ENCODE measurements at places on chromosomes 7 and 10.
A peak's percentile ranks its signal among the peaks of the same experiment; 100 is the strongest.

DNA sequence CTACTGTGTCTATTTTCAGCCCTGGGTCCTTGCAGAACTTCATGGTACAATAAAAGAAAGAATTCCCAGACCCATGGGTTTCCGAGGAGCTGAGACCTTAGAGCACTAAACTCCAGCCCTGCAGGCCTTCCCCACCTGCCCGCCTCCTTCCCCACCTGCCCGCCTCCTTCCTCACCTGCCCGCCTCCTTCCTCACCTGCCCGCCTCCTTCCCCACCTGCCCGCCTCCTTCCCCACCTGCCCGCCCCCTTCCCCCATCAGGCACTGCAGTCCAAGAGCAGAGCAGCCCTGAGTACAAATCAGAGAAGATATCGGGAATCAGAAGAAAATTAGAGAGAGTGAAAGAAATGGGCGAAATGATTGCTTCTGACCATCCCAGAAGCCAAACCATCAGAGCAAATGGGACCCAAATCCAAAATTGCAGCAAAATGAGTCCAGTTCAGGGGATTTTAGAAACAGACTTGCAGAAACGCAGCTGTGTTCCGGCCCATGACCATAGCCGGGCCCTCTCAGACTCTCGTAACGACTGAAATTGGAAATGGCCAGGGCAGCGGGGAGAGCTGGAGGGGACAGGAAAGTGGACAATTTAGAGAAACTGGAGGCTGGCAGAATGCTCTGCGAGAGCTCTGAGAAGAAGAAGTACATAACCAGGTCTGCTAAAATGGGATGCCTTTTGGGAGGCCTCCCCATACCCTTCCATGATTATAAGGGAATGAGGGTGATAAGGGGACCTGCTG, 568.4 kb downstream of the TCERG1L start:
- no peak for DNase-seq

- peak; percentile 40 for DNase-seq
These were observed 66.4 kb downstream of the EXOC6 start for GRCh38 chr10:92914478-92915325.

GRCh38 chr7:46885167-46885566, 696.7 kb downstream of the TNS3 start:
- DNase-seq: no peak

DNA sequence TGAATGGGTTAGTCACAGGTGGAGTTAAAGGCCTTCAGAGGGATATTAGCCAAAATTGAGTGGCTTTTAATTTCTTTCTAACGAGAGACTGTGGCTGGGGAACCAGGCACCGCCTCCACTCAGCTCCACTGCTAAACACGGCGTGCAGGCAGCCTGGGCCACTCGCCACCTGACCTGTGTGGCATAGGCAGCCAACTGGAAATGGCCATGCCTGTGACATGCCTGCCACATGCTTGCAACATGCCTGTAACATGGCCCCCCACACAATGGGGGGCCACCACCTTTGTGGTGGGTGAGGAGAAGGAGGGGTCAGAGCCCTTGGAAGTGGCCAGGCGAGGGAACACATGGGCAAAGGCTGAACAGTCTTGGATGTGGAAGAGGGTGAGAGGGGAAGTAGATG, 60.1 kb upstream of the PAX2 start:
- no peak for DNase-seq

DNA sequence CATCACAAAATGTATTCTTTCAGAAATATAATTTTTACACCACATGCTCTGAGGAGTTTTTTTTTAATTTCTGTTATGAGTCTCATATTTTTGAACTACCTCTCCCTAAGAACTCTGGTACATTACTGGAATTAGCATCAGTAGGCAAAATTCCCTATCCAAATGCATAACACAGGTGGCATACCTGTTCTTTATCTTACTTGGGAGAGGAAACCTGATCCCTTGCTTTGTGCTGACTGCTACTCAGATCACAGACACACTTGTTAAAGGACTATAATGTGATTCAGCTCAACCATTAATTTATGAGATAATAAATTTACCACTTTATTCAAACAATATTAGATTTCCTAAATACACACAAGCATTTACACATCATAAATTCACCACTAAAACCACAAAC, 617.2 kb downstream of the GRM8 start:
- DNase-seq: no peak

DNA sequence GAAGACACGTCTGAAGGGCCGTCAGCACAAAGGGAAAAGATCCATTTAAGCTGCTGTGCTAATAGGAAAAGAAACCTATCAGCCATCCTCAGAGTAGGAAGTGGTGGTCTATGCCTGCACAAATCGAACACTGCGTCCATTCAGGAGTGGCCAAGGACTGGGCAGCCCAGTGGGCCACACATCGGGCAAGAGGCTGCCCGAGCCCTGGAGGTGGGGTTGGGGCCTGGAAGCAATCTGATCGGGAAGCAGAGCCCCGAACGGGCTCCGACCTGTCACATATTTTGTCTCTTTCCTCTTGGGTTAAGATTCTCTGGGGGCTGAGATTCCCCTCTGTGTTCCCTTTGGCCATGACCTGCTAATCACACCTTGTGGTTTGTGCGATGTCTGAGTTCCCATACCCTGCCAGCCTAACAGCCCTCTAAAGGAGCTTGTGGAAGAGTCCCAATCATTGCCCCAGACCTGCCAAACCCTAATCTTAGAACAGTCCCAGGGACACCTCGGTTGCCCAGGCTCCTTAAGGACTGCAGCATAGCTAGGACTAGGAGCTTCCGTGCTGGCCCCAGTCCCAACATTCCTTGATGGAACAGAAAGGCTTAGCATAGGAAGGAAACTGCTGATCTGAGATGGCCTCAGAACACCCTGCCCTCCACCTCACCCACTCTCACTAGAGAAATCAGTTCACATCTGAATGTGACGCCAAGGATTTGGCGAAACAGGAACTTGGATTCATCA, 77.9 kb upstream of the SAMD8 start:
- no peak for DNase-seq

DNA sequence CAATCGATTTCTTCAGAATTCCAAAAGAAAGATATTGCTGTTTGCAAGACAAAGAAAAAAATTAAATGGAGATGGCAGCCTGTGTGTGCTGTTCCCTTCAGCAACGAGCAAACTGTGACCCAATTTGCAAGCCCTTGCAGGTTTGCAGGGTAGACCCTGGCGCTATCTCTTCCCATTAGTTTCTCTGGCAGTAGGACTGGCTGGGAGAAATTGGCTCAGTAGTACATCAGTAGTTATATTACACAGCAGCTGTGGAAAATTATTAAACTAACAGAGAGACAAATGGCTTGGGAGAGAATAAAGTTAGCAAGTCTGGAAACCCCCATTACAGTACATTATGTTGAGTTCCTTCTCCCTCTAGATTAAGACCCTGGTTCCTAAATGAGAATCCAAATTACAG, 116.4 kb upstream of the ITGB1 start:
- no peak for DNase-seq

- DNase-seq: no peak
These were observed 291.2 kb downstream of the HDAC9 start for GRCh38 chr7:18786796-18787195.

- no peak for DNase-seq
These were observed 185.9 kb upstream of the DKK1 start for GRCh38 chr10:52128056-52128683.

DNA sequence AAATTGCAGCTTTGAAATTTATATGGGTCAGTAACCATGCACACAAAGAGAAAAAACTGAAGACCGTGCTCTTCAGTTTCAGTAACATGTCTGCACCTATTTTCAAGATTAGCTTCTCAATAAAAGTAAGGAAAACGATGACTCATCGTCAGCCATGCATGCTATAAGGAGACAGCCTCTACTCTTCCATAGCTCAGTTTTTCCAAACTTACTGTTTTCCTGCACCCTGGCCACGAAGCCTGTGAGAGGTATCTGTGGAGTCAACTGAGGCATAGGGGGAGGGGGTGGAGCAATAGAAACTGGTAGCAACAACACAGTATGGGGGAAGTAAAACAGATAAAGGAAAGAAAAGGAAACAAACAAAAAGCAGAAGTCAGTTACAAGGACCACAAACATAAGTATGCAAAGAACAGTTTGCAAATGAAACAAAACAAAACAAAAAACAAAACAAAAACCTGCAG, 58.0 kb downstream of the PDSS1 start:
- no peak for DNase-seq

DNA sequence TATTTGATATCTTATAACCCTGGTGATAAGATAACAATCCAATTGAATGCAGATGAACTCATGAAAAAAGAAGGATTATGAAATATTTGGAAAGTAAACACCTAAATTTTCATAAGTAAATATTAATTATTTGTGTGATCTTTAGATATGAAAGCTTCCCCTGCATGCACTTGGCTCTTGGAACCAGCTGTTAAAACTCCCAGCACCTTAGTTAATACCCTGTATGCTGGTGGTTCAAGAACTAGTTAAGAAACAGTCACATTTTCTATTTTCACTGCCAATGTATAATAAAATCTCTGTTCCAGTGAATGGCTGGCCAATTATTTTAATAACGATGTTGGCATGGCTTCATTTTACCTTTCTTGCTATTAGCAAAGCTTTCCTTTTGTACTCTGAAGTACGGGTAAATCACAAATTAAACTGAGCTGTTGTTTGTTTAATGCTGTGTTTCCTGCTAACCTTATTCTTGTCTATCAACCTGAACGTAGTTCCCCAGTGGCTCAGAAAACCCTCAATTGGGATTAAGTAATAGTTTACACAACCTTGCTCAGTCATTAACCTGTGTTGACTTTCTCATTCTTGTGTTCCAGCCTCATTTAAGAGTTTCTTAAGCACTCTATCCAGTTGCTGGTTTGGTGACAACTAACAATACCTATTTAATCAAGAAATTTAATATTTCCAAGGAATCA, 38.9 kb downstream of the MET start:
- DNase-seq: no peak

- no peak for DNase-seq
These were observed 424.2 kb upstream of the ZWINT start for GRCh38 chr10:56785292-56785691.

GRCh38 chr10:16804123-16804522, 13.1 kb downstream of the RSU1 start:
- DNase-seq: no peak

- no peak for DNase-seq
These were observed 87.5 kb upstream of the NRP1 start for GRCh38 chr10:33421789-33422462.

DNA sequence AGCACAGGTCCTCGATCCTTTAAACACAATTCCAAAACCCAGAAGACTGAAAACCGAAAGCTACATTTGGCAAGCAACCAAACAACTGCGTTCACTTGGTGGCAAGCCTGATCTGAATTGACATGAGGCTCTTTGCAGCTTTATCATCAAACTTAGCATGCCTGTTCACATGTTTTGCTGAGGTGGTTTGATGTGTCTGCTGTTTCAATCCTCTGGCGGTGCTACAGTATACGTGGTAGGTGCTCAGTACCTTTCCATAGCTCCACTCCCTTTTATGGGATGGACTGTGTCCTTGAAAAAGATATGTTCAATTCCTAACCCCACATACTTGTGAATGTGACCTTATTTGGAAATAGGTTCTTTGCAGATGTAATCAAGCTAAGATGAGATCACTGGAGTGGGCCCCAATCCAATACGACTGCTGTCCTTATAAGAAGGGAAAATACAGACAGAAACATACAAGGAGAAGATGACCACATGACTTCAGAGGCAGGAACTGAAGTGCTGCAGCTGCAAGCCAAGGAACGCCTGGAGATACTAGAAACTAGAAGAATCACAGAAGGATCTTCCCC, 33.4 kb downstream of the CCDC6 start:
- DNase-seq: peak; percentile 45

DNA sequence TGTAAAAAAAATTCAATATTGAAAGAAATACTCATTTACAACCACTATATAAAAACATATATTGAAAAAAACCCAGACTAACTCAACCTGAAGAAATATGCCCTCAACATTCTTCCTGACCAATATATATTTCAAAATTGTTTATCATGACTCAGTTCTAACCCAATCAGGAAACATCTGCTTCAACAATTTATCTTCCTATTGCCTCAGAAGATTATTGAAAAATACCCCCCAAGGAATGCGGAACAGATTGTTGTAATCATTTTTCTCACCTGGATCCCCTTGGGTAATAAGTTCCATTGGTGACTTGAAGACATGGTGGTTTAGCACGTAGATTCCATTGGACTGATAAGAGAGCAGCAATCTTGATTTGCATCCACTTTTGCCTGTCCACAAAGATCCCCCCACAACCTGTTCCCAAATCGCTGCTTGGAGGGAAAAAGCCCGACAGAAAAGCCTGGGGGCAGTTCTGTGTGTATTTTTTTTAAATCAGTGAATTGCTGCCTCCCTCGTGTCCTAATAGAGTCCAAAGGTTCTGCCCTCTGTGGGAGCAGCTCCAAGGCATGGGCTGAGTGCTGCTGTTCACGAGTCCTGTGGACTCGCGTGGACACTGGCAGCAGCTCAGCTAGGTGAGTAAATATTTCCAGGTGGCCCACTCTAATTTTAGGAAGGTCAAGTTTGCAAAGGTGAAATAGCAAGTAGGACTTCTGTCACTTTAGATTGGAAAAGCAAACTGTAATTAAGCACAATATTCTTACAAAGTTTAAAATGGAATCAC, 5.9 kb upstream of the INHBA start:
- no peak for DNase-seq

- DNase-seq: no peak
These were observed 1.7 kb downstream of the HYCC1 start for GRCh38 chr7:23012186-23012585.

- no peak for DNase-seq
These were observed 82.0 kb downstream of the GRK5 start for GRCh38 chr10:119289227-119289920.

DNA sequence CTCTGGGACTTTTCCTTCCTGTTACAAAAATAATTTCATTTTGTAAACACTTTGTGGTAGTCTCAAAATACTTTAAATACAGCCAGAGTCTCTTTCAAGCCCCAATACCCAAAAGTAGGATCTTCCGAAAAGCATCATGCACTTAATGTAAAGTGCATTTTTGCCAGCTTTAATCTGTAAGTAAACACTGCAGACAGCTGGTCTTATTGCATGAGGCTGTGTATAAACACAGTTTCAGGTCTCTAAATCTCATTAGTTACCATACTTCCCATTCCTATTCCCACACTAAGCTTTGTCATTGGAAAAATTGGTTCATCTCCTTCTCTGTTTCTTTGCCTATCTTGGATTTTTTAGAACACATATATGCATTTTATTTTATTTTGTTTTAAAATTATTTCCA, 87.6 kb upstream of the GNAI1 start:
- DNase-seq: no peak

DNA sequence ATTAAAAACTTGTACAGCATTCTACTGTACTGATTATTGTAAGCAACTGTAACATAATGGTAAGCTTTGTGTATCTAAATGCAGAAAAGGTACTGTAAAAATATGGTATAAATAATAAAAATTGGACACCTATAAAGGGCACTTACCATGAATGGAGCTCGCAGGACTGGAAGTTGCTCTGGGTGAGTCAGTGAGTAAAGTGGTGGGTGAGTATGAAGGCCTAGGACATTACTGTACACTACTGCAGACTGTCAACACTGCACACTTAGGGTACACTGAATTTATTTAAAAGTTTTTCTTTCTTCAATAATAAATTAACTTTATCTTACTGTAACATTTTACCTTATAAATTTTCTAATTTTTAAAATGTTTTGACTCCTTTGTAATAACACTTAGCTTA, 118.6 kb upstream of the ASAH2 start:
- DNase-seq: no peak

Data from left colon (tissue), 2 donors.